Aorta (tissue), 5 donors: ENCODE measurements at places on chromosomes 11 and 22. TPM values are rescaled to one million over a fixed set of nuclear protein-coding genes. Genes with fewer than 3 reads are reported as not detected.

RAB30 gene
- total RNA-seq: 44.1 TPM

ELMOD1 gene
- 0.32 TPM for total RNA-seq

SLC22A8 gene
- not detected for total RNA-seq

MFNG gene
- 22.8 TPM for total RNA-seq

SYT8 gene
- 0.19 TPM for total RNA-seq

PGGHG gene
- 42.1 TPM for total RNA-seq

UCP3 gene
- total RNA-seq: 2.6 TPM

CD6 gene
- 2.2 TPM for total RNA-seq

CHRM1 gene
- not detected for total RNA-seq

LARGE2 gene
- total RNA-seq: 0.45 TPM

THY1 gene
- total RNA-seq: 19.3 TPM

OR51E2 gene
- 1.2 TPM for total RNA-seq

IRAG1 gene
- total RNA-seq: 189 TPM

NLRP10 gene
- total RNA-seq: not detected

OR5P2 gene
- not detected for total RNA-seq

RTN4RL2 gene
- 4.3 TPM for total RNA-seq

KCTD14 gene
- total RNA-seq: 1.7 TPM

OR1S2 gene
- not detected for total RNA-seq

LSP1 gene
- total RNA-seq: 128 TPM

KRTAP5-9 gene
- total RNA-seq: 0.57 TPM

FGF4 gene
- not detected for total RNA-seq

RAG1 gene
- 0.65 TPM for total RNA-seq

PIH1D2 gene
- 1.4 TPM for total RNA-seq

MRGPRX1 gene
- not detected for total RNA-seq

HTR3A gene
- total RNA-seq: not detected

PHLDA2 gene
- total RNA-seq: 7.1 TPM

RFPL1 gene
- not detected for total RNA-seq

YAP1 gene
- total RNA-seq: 393 TPM

FREY1 gene
- total RNA-seq: 0.87 TPM

MTMR2 gene
- 40.6 TPM for total RNA-seq

TEX12 gene
- 0.57 TPM for total RNA-seq

CLP1 gene
- total RNA-seq: 10.6 TPM

MS4A4E gene
- 1.0 TPM for total RNA-seq

PLAAT5 gene
- total RNA-seq: 1.6 TPM

CATSPER1 gene
- 1.2 TPM for total RNA-seq

P4HA3 gene
- 3.1 TPM for total RNA-seq

RABL2B gene
- 15.7 TPM for total RNA-seq

ISX gene
- total RNA-seq: not detected

P2RY6 gene
- 6.1 TPM for total RNA-seq

DTX4 gene
- total RNA-seq: 7.1 TPM

MIOX gene
- not detected for total RNA-seq

ACER3 gene
- total RNA-seq: 17.6 TPM

OR8A1 gene
- total RNA-seq: not detected

BACE1-AS gene
- total RNA-seq: 11.5 TPM

MMP10 gene
- not detected for total RNA-seq

SLC17A6 gene
- total RNA-seq: not detected

OR2D2 gene
- total RNA-seq: not detected

PSMC3 gene
- 84.2 TPM for total RNA-seq
